ENCODE measurements at places on chromosomes 5 and 9.

DNA sequence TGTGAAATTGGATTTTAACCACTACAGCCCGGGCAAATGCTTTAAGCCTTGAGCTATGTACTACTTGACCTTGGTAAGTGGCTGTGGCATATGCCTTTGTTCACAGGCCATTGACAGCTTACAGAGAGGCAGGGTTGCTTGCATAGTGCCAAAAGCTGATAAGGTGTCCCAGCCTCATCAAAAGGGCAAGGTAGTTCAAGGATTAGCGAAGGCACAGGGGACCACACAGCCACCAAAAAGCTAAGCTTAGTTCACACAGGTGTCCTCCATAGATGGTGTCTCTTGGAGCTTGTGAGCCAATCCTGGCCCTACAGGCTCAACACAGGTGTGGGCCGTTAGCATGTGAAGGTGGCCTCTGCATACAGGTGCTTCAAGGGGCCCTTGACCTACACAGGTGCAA, 86.8 kb downstream of the ZNF622 start:
- no peak for DNase-seq

- DNase-seq: no peak
Observed at GRCh38 chr5:121478636-121479035, 373.0 kb upstream of the FTMT start.

DNA sequence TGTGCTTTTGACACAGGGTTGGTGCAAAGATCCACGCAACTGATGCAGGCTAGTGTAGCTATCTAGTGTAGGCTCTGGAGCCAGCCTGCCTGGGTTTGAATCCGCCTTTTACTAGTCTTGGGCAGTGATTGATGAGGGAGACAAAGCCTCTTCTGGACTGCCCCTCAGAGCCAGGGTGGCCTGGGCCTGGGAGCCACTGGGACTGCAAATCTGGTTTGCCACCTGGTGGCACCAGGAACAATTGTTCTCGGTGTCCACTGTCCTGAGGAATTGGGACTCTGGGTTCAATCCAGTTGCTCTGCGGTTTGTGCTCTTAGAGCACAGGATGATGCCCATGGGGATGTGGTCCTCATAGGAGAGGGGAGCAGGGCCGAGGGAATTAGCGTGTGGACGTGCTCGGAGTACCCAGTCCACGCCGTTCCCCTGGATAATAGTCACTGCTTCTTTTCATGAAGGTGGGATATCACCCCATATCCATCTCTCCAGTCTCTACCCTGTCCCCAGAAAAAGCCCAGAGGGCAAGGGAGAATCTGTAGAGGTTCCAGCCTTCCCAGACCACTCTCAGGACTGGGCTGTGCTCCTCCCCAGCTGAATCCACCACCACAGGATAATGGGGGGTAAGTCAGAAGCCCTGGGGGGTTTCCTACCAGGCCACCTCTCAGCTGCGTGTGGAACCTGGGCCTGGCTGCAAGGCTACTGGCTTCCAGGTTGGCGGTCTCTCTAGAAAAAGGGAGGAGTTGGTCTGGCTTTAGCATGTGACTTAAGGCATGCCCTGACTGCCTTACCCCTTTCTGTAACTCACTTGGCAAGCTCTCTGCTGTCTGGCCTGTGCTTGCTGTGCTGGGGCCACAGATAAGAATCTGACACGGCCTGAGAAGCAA, 1.9 kb downstream of the B4GALT7 start:
- no peak for DNase-seq

DNA sequence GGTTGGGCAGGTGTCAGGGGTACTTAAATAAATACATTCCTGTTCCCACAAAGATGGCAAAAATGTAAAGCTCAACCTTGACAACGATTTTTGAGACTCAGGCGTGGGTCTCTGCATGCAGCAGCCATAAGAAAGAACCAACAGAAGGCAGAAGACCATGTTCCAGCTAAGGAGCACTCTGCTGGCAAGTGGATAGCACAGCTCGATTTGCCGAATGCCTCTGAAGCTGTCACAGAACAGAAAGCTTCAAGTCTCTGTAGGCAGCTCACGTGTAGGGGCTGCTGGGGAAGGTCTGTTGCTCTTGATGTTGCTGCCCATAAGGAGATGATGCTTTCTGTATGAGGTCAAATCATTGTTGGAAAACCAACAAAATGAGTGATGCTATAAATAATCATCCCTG, 119.6 kb upstream of the GRIN3A start:
- DNase-seq: no peak

DNA sequence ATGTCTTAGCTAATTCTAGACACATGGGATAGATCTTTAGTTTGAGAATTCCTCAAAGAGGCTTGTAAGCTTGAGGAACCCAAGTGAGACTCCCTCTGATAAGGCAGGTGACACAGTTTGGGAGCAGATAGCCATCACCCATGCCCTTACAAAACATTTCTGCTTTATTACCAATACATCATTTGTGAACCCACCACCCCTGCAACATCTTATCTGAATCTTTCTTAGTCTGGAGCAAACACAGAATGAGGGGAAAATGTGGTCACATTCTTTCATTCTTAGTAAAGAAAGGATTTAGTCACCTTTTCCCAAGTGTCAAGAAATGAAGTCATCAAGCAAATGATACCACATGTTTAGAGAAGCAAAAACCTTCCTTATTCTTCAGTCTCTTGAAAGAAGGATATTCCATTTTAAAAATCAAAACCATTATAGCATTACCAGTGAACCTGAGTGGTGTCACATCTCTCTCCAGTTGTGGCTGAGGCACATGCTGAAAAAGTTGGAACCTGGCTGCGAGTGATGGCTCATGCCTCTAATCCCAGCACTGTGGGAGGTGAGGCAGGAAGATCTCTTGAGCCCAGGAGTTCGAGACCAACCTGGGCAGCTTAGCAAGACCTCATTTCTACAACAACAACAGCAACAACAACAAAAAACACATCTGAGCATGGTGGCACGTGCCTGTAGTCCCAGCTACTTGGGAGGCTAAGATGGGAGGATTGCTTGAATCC, 65.9 kb downstream of the PRKACG start:
- DNase-seq: no peak

DNA sequence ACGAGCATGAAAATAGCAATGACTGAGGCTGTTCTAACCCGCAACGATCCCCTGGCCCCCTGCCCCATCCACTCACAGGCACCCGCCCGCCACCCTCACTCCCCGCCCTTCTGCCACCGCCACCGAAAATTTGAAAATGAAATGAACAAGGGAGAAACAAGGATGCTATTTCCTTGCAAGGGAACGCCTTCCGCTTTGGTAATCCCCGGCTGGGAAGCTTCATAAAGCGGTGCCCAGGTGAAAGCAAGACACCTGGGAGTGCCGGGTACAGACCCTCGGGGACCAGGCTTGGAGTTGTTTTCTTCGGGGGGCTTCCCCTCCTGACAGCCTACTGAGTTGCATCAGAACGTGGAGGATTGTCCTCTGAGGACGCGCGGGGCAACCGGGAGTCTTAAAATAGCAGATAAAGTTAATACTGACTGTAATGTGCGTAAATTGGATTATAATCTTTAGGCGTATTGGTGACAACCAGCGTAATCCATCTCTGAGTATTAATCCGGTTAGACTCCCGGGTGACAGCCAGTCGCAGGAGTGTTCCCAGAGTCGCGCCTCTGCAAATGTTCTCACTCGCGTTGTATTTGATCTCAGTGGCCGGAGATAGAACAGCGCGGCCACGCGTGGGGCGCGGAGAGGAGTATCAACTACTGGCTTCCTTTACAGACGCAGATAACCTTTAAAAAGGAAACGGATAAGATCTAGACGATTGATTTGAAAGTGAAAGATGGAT, 885 bp upstream of the MLLT3 start:
- peak; percentile 72 for DNase-seq

DNA sequence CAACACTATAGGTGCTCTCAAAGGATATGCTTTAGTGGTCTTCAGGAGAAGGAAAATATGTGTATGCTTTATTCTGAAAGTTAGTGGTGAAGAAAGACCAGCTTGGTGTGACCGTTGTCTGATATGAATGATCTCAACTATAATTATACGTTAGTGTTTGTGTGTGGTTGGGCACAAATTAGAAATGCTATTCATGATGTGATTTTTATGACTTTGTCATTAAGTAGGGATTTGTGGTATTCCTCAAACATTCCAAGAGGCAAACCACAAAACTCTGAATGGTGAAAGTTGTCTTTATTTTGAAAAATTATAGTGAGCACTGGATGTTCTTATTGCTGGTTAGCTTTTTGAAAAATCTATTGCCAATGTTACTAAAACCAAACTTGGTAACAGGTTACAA, 6.2 kb upstream of the F2R start:
- no peak for DNase-seq

DNA sequence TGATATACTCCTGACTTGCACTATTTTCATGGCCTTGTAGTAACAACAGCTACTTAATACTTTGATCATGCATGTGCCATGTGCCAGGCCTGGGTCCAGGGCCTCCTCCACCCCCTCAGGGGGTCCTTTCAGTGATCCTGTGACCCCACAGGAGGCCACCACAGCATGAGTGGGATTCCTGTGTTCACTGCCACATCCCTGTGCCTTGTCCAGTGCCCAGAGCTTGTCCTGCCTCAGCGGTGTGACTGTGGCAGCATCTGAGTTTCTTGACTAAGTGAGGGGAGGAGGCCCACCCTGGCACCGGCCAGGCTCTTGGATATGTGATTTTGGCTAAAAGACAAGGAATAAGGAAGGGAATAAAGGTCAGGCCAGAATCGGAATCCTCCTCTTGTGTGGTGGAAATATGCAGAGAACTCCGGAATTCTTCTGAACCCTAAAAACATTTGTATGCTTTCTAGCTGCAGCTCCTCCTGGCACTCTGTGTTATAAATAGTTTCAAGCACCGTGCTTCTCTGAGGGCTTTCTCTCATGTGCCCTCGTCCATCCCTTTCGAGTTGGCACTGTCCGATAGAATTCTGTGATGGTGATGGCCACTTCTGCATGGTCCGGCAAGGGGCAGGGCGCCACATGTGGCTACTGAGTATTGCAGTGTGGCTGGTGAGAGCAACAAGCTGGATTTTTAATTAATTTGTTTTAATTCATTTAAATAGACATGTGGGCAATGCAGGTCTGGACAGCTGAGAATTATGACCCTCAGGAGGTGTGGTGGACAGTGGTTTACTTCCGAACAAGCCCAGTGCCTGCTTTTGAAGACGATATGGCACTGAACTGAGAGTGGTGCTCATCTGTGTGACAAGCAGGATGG, 31.8 kb downstream of the TENT4A start:
- no peak for DNase-seq

DNA sequence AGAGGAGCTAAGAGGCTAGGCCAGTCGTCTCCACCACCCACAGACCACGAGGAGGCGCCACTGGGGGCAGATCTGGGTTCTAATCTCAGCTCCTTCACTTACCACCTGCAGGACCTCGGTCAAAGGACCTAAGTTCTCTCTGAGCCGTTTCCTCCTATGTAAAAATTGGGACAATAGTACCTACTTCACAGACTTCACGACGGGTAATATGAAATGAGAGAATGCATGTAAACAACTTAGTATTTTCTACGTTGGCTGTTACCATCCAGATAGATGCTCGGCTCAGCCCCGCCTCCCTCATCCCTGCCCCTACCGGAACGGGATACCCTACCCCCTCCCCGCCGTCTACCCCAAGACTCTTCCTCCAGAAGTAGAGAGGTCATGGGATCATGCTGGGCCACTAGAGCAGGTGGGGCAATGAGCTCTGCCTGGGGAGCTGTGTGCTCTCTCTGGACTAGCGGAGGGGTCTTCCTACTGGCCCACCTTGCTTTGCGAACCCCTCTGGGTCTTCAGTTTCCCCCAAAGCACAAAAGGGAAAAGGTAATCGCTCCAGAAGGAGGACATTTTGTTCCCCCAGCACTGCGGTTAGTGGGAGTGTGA, 541 bp downstream of the GNPDA1 start:
- DNase-seq: peak; percentile 51

DNA sequence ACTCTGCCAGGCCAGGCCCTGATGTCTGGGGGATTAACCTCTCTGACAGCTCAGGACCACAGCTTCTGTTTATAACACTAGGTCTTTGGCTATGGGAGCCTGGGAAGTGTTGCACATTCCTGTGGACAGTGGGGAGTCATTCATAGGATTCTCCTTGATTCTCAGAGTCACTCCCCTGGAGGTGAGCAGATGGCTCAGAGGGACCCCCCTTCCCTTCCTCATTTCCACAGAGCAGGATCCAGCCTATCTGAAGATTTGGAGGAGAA, 60.2 kb downstream of the NRG2 start:
- DNase-seq: no peak

DNA sequence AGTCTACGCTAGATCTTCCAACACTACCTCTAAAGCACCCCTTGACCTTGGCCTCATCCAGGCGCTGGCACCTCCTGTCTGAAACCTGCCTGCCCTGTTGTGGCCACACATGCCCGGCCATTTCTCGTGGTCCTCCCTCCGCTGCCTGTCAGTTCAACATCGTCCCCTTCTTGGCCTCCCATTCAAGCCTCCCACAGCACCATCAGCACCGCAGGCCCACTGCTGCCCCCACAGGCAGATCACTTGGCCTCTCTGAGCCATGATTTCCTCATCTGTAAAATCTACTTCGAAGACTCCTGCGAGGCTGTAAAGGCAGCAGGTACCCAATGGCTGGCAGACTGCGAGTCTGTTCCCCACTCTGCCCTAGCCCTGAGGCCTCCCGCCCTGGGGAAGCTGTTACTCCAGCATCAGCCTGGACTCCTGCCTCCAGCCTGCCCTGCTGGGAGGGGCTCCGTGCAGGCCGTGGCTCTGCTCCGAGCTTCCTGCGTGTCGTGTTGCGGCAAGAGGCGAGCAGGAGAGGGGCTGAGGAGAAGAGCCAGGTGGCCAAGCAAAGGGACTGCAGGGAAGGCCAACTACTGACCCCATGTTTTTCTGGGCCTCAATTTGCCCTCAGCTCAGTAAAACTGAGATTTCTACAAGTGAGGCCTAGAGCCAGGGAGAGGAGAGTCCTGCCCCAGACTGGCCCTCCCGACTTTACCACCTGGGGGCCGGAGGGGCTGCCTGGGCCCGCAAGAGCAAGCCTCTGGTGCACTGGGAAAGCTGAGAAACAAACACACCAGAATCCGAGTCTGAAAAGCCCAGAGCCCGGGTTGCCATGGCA, 70.5 kb upstream of the LRRTM2 start:
- DNase-seq: no peak

DNA sequence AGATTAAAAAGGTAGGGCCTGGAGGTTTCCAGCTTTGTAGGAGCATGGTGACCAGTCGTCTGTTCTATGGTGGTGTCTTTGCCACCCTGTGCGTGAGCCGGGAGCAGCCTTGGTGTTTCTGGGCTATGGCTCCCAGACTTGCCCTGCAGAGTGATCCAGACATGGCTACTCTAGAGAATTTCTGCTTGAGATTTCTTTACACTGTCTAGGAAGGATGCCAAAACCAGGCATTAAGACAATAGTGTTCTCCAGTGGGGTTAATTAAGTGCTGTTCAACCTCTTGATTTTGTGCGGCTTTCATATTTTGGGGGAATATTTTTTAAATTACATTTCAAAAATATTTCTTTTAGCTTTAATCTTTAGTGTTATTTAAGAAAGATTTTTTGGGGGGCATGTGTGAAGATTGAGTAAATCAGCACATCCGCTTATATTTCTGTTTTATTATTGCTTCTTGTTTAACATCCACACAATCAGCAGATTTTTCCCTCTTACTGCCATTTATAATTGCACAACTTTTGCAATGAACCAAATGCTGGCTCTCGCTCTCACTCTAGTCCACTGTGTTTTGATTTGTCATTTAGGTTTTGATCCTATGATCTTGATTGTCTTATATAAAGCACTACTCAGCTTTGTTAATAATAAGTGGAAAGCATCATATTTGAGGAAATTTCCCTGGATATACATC, 110.5 kb downstream of the RASGRF2 start:
- no peak for DNase-seq

Measured in stimulated activated naive CD8-positive, alpha-beta T cell treated with anti-CD3 and anti-CD28 coated beads, Interleukin-15, amount 100 ng/mL, for 72 hours (primary cell).